ENCODE measurements at places on chromosomes 7 and 10.

- no peak for DNase-seq
These were observed 10.3 kb upstream of the HSPB1 start for GRCh38 chr7:76292213-76292573.

GRCh38 chr10:89625041-89625765, 19.8 kb downstream of the PANK1 start:
- DNase-seq: no peak

DNA sequence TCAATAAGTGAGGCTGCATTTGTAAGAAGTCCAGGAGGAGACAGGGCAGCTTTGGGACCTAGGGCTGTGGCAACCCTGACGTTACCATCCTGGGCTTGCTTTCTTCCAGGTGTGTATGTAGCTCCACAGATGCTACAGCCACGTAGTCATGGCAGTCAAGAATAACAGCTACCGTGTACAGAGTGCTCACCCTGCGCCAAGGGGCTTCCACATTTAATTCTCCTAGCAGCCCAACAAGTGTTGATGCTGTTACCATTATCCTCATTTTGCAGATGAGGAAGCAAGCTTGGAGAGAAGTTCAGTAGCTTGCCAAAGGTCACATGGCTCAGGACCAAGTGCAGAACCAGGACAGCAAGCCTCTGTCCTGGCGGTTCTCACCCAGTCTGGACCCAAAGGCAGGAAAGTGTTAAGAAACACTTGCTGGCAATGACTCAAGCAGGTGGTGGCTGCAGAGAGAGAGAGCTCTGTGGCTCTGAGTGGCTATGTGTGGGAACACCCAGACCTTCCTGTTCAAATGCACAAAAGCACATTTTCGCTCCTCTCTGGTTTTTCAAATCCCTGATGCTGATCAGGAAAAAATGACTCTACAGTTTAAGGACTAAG, 89.8 kb downstream of the CREM start:
- DNase-seq: peak; percentile 47

- DNase-seq: peak; percentile 49
These were observed 38.0 kb upstream of the SPOCK2 start for GRCh38 chr10:72126184-72126871.

- peak; percentile 66 for DNase-seq
These were observed 37.5 kb upstream of the DOCK1 start for GRCh38 chr10:126867567-126868365.

- no peak for DNase-seq
These were observed 112.2 kb downstream of the TES start for GRCh38 chr7:116322541-116322940.

DNA sequence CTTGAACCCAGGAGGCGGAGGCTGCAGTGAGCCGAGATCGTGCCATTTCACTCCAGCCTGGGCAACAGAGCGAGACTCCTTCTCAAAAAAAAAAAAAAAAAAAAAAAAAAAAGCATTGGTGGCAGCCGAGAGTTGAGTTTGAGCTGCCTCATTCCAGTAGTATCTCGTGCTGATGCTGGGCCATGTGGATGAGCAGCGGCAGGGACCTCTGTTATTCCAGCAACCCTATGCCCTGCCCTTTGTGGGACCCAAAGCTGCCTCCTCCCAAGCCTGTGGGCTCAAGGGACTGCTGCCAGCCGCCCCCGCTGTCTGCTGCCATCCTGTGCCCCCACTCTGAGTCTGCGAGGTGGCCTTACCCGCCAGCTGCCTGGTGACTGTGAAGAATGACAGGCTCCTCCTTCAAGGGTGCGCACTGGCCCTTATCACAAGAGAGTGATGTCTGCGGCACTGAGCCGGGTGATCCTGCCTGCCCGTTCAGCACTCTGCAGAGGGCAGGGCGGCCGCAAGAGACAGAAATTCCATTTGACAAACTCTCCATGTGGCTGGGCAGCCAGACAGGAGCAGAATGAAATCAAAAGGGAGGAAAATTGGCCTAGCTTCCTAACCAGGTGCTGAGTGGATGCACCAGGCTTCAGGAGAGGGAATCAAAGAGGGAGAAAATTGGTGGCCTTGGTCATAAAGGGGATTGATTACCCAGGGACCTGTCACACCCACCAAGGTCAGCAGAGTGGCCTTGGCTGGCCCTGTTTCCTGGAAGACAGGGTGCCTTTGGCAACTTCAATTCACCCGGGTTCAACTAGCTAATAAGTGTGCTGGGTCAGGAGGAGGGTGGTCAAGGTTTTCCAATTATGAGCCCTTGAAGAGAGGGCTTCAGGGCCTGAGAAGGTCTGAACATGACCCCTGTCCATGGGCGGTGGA, 65.3 kb upstream of the ZMIZ1 start:
- peak; percentile 69 for DNase-seq

DNA sequence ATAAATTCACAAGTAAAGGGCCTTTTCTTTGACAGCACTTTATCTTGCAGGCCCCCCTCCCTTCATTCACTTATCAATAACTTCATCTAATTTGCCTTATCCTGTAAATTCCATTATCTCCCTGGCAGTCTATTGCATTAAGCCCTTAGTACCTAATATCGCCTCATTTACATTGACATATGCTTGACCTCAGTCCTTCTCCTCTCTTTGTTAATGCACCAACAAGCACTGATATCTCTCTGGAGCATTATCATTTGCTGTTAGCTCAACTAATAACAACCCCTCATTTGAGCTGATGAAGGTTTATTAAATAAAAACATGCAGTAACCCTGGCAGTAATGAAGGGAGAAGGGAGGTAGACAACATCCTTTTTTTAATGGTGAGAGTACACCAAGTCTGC, 46.8 kb downstream of the EXOC4 start:
- no peak for DNase-seq

- DNase-seq: peak; percentile 43
These were observed 35.9 kb upstream of the HDAC9 start for GRCh38 chr7:18459484-18460245.

- peak; percentile 47 for DNase-seq
These were observed 8.1 kb upstream of the TMEM72 start for GRCh38 chr10:44902941-44903545.

GRCh38 chr10:122458693-122459092, 2.7 kb upstream of the HTRA1 start:
- no peak for DNase-seq

- no peak for DNase-seq
These were observed 7.0 kb downstream of the FAM221A start for GRCh38 chr7:23687011-23687410.

DNA sequence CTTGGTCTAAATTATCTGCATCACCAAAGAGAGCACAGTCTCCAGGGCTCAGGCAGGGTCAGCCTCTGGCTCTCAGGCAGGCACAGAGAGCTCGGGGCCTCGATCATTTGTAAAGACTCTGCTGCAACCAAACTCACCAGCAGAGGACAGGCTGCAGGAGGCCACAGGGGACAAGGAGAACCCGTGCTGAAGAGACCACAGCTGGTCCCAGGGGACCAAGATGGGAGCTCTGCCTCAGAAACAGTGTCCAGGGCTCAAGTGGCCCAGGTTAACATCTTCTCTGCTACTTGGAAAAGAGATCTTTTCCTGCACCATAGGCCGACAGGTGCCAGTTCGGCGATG, 543.2 kb downstream of the PTPRN2 start:
- DNase-seq: no peak

DNA sequence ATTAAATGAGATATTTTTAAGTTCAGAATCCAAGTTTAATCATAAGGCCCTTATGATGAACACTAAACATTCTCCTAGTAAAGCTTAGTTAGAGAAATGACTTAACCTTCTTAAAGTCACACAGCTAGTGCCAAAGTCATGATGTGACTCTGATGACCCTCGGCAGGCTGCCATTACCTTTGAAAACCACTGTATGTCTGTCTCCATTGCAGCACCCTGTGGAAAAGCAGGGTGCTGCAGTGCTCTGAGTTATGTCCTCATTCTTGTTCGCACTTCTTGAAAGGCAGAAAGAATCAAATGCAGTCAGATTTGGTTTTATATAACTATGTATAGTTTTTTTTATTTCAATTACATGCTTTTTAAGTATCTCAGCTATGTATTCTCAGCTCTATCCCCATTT, 105.0 kb downstream of the PHTF2 start:
- no peak for DNase-seq

GRCh38 chr10:132654708-132655661, 117.4 kb downstream of the INPP5A start:
- peak; percentile 89 for DNase-seq

GRCh38 chr7:45186261-45186813, 28.7 kb downstream of the RAMP3 start:
- no peak for DNase-seq

GRCh38 chr10:79137826-79138225, 69.1 kb downstream of the ZMIZ1 start:
- no peak for DNase-seq

DNA sequence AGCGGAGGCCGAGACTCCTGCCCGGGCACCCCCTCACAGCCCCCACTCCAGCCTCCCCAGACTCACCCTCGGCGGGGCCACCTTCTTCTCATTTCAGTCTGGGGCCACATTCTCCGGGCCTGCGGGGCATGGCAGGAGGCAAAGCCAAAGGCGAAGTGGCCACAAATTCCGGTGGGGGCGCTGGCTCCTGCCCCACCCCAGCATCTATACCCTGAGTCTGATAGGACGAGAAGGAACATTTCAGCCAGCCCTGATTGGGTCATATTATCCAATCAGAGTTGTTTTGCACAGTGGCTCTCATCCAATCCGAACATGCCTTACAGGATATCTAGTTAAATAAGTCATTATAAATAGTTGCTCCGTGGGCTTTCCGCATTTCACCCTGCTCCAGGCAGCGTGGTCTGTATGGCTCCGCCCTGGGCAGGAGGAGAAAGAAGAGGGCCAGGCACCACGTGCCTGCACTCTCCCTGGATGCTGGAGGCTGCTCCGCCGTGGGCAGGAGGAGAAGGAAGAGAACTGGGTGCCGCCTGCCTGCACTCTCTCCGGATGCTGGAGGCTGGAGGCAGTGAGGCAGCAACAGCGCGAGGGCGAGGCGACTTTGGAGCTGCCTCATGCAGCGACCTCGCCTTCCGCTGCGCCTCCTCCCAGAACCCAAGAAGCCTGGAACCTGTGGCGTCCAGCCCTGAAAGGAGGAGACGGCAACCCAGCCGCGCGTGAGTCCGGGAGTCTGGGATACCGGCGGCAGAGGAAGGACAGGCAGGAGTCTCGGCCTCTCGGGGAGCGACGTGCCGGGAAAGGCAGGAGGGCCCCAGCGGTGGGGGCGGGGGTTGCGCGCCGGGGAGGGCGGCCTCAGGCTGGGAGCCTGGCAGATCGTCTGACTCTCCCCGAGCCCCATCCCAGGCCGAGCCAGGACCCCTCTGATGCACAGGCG, 162.9 kb downstream of the ZNF33B start:
- peak; percentile 0 for DNase-seq

- DNase-seq: peak; percentile 70
These were observed 94.4 kb upstream of the SEMA3C start for GRCh38 chr7:81013083-81013817.

- no peak for DNase-seq
These were observed 4.2 kb downstream of the GDF2 start for GRCh38 chr10:47326306-47326926.

- peak; percentile 83 for DNase-seq
These were observed 61.0 kb downstream of the MPP7 start for GRCh38 chr10:28241741-28242399.

DNA sequence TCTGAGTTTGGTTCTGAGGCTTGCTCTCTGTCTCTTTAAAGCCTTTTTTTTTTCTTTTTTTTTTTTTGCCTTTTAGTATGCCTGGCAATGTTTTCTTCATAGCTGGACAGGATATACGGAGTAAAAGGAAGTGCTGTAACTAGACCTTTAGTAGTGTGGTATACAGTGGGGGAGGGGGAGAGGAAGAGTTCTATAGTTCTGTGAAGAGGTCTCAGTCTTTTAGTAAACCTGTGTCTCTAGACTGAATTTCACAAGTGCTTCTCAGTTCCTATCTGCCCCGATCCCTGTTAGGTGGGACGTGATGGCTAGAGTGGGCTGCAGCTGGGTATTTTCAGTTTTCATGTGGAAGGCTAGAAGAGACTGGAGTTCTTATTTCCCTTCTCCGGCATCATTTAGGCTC, 3.1 kb upstream of the ABCC2 start:
- DNase-seq: no peak

DNA sequence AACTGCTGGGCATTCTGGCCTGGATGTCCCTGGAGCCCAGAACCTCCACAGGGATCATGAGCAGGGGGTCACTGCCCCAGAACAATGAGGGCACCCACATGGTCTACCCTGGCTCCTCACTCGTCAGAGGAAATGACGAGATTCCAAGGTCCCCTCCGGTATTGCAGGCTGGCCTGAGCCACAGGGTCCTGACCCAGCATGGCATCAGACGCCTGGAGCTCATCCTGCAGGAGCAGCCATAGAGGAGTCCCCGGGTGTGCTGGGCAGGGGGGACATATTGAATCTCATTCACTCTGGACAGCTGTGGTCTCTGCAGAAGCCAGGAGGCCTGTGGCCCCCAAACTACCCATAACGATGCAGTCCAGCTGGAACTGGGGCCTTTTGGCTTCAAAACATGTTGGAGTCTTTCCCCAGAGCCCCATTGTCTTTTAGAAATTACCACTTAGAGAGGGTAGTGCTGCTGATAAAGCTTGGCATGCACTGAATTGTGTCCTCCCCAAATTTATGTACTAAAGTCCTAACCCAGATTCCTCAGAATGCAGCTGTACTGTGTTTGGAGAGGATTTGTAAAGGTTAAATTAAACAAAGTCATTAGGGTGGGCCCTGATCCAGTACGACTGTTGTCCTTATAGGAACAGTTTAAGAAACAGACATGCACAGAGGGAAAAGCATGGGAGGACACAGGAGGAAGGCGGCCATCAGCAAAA, 27.7 kb downstream of the ANXA8 start:
- peak; percentile 2 for DNase-seq

- no peak for DNase-seq
These were observed 203.6 kb upstream of the MKLN1 start for GRCh38 chr7:131124001-131124629.

DNA sequence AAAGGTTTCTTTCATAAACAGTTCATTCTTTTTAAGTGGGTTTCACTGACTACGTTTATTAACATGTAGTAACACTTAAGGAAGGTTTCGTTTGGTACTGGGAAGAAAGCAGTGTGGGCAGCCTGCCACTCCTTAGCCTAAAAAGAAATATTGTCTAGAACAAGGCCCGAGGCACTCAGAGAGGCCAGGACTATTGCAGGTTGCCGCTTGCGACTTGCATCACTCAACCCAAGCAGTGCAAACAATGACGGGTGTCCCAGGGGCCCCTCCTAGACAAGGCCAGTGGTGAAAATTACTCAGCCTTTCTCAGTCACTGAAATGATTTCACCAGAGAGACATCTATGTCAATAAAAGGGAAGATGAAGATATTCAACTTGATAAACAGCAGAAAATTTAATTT, 243.9 kb downstream of the SNX13 start:
- DNase-seq: no peak

DNA sequence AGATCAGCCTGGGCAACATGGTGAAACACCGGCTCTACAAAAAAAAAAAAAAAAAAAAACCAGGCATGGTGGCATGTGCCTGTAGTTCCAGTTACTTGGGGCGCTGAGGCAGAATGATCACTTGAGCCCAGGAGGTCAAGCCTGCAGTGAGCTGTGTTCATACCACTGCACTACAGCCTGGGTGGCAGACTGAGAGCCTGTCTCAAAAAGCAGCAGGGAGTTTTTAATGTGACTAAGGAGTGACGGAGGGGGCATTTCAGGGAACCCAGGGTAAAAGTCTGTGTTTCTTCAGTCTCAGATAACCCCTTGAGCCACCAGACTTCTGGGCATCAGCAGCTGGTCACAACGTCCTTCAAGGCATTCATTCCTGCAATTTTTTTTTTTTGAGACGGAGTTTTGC, 2.2 kb upstream of the C10orf95 start:
- no peak for DNase-seq
